ENCODE measurements at places on chromosomes 7 and 10.

DNA sequence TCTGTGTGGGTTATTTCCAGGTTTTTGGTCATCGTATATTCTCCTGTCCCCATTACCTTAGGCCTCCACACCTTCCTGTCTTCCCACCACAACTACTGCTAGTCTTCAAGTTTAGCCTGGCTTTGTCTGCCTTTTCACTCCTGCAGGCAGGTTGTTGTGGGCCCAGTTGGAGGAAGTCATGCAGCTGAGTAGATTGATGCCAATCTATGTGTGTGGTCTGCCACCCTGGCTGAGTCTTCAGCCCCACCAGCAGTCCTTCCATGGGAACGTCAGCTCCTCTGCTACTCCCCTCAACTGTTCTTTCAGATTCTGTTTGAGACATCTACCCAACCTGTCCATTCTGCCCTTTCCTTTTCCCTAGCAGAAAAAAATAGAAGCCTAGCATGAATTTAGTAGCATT lies 6.3 kb downstream of the RINT1 start:
- DNase-seq = no peak

DNA sequence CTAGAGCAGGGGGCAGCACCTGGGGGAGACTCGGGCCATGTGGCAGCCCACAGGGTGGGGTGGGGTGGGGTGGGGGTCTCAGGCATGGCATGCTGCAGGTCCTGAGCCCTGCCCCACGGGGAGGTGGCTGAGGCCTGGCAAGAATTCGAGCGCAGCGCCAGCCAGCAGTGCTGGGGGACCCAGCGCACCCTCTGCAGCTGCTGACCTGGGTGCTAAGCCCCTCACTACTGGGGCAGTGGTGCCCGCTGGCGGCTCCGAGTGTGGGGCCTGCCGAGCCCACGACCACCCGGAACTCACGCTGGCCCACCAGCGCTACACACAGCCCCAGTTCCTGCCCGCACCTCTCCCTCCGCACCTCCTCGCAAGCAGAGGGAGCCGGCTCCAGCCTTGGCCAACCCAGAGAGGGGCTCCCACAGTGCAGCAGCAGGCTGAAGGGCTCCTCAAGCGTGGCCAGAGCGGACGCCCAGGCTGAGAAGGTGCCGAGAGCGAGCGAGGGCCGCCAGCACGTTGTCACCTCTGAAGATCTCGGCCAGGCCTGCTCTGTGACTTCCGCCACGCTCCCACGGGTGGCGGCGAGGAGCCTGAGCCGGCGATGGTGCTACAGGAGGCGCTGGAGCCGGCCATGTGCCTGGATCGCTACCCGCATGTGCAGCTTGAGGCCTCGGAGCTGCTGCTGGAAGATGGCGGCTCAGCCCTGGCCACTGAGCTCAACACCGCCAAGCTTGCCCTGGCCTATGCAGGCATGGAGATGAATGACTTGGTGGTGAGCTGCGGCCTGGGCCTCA lies 145.1 kb upstream of the C7orf33 start:
- DNase-seq = no peak

DNA sequence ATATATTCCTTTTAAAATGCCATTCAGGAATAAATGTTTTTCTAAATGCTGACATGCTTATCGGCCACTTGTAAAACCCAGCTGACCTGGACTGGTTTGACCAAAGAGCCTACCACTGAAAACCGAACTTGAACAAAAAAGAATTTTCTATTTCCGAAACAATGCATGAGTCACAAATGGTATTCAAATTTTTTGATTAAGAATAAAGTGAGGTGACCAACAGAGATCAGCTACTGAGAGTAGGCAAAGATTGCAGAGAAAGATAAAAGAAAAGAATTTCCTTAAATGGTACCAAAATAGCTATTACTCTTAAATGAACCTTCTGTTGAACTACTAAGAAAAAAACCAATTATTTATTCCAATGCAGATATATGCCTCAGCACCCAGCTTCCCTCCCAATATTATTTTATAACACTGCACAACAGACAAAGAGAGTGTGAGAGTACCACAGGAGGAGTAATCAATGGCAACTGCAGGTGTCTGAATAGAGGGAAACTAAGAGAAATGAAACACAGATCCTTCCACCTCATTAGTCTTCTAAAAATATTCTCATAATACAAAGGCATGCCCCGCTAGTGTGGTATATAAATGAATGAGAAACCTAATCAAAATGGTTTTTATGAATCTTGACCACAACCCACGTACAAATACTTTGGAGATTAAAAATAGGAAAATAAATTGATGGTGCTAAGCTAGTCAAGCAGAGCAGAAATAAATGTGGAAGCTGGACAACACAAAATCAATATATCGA lies 20.1 kb downstream of the OSBPL3 start:
- no peak for DNase-seq

- DNase-seq = no peak
Observed at GRCh38 chr7:87541648-87542047, 59.0 kb downstream of the ABCB1 start.

- DNase-seq = no peak
Observed at GRCh38 chr7:155798673-155799439, 13.4 kb downstream of the SHH start.

DNA sequence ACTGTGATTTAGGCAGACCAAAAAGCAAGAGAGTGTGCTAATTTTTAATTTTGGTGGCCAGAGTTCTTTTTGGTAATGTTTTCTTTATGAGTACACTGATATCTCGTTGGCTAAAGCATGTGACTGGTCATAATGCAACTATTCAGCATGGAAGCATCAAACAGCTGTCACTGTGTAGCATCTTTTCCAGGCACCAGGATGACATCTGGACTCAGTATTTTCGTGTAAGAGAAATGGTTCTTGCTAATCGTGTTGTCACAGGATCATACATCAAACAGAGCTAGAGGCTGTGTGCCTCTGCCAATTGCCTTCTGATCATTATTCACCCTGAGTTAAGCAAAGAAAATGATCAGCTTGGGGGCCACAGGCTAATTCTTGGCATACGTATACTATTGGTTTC lies 118.9 kb downstream of the SND1 start:
- DNase-seq = peak; percentile 93

DNA sequence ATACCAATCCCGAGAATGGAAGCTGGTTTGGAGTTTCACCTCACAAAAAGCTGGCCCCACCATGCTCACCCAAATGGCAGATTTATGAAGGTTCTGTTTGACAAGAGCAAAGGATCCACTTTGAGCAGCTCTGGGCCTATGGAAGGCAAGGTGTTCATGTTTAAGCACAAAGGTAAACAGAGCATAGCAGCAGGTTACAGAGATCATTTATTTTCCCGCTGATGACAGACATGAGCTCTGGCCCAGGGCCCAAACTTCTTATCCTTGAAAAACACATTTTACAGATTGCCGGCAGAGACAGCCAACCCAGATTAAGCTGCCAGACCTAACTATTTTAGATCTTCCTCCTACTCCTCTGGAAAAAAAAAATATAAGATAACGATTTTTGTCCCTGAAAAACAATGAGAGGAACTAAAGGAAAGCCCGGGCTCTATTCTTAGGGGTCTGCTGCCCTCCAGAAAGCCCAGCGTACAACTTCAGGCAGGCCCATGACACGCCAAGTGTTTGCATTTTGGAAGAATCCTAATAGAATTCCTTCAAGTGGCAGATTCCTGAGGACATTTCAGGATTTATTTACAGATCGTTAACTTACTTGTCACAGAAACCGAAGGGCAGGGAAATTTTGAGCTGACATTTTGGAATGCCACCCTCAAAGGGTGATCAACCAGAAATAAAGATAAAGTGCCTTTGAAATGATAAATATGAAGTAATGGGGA lies 40.0 kb downstream of the SYPL1 start:
- peak; percentile 88 for DNase-seq

DNA sequence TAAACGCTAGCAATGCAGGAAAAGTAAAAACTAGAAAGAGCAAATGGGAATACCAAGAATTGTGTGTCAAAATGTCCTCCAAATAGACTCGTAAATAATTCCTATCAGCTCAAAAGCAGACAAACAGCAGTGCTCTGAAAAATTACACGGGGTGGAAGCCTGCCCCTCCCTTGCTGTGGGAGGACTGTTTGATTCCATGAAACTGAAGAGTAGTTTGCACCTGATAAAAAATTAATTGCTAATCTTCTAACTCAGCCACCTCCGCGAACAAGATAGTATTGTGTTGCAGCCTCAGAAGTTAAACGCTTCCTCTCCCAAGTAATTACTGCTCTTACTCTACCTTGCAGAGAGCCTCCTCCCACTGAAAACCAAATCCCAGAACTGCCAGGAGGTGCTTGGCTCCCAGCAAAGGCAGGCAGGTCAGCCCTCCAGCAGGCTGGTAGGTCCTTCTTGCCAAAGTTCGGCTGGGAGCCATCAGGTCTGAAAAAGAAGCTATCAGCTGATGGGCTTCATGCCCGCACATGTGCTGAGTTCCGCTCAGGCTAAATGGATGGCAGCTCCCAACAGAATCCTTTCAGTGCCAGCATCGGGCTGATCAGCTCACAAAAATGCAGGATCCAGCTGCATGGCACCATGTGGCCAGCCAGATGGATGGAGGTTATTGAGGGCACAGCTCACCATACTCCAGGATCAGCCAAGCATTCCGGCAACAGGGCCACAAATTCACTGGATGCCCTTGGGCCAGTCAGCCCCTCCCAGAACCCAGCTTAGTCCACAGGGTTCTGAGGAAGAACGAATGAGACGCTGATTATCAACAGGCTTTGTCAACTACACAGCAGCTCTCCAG lies 37.1 kb downstream of the MAD1L1 start:
- DNase-seq = peak; percentile 87

GRCh38 chr7:129072479-129073011 lies 17.6 kb upstream of the TNPO3 start:
- DNase-seq = peak; percentile 3

DNA sequence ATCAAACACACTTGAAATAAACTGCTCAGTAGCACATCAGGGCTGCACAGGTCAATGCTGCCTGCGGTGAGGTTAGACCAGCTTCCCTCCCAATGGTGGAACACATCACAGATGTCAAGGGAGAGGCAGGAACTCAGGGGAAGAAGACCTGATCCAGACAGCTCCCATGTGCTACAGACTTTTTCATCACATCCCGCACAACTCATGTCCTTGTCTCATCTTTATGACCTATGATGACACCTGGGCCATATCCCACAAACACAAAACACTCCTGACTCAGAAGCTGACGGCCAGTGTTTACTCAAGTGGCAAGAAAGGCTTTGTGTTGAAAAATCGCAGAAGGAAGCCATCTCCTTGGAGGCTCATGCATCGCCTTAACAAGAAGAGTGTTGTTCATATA lies 91.6 kb downstream of the HTR5A start:
- DNase-seq = no peak

- peak; percentile 14 for DNase-seq
Observed at GRCh38 chr10:62437696-62438095, 63.5 kb downstream of the ZNF365 start.

DNA sequence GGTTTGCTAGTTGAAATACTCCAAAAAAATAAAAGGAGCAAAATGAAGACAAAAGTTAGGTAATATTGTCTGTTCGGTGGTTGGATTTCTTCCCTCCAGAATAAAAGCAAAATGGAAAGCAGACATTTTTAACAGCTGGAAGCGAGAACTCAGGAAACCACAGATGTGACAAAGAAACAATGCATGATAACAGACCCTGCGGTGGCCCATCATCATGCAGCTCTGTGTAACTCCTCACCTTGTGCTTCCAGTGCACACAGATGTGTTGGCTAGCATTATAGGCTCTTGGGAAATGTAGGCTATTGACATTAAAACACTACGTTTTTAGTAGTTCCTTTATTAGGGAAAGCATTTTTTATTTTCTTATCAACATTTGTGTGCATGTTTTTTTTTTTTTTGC lies 53.9 kb upstream of the ARL4A start:
- DNase-seq = no peak

DNA sequence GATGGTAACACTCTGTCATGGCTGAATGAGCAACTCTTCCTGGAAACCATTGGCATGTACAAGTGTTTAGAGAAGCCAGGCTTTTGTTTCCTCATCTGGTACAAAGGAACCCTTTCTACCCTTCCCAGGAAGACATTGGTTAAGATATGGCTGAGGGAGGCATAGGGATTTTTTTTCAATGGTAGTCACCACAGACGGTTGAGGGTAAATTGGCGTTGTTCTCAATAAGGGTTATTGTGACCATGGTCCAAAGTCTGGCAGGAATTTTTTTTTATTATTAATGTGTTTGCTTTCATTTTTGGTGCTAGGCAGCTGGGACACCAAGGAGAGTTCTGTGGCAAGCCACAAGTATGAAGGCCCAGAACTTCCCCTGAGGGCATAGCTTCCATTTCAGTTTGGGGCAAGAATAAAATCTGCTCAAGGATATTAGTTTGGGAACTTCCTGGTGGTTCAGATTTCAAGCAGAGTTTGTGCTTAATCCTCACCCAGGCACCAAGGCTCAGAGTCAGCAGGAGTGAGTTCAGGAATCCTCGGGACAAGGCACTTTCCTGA lies at the start of gene PLEKHS1:
TSS of gene PLEKHS1 (plus strand) at position 502 of the 552 bp plus-strand sequence. CDS start 3,596 bp downstream, outside the sequence.
- DNase-seq = no peak

- DNase-seq = no peak
Observed at GRCh38 chr7:4783292-4783652, 7.8 kb downstream of the AP5Z1 start.

DNA sequence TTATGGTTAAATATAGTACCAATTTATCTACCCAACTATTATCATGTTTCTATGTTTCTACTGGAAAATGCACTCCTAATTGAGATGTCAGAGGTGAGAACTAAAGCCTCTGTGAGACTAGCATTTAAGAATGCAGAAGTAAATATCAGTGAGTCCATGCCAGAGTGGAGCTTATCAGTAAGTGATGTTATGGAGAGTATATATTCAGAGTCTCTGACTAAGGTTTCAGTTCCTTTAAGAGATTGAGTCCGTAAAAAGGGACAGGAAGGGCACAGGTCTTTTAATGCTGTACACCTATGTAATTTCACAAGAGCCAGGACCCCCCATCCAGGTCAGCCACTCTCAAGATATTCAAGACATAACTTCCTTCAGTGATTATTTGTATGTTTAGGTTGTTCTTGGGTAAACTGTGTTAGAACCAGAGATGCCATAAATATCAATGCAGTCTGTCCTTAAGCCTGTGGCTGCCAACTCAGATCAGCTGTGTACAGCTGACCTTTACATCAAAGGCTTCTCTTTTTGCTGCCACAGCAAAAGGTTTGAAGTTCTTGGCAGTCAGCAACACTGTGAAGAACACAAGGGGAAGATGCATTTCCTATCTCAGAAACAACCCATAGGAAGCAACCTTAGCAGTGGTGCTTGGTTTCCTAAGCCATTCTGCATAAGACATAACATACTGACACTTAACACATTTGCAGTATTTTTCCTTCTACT lies 244.8 kb downstream of the BICC1 start:
- DNase-seq = no peak

DNA sequence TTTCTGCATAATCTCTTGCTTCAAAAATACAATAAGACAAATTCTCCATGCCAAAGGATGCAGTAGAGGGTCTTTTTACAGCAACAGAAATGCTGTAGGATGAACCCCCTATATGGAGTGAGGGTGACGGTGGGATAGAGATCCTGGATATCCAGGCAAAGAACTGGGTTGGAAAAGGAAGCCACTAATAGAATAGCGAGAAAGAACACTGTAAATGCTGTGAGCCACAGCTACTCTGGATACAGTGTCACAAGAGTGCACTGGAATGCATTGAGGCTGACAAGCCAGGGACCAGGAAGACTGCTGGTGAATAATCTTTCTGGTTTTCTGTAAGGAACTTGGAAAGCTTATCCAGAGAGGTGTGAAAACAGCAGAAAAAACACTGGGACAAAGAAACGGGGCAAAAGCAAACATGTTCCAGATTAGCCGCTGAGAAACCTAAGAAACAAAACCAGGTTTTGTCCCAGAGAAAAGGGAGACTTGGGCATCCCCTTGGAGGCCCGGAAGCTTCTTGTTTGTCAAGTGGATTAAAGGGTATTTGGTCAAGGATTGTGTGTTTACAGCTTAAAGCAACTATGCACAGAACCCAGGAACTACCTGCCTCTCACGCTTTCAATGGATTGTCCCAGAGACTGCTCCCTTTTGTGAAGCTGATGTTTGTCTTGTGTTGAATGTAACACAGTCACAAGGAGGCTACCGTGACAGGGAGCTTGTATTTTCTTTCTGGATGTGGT lies 6.2 kb upstream of the MSMB start:
- no peak for DNase-seq

Measured in NCI-H1694 treated with DMSO at 0.1 percent for 48 hours (cell line).